ENCODE measurements at places on chromosomes 6 and 20.

DNA sequence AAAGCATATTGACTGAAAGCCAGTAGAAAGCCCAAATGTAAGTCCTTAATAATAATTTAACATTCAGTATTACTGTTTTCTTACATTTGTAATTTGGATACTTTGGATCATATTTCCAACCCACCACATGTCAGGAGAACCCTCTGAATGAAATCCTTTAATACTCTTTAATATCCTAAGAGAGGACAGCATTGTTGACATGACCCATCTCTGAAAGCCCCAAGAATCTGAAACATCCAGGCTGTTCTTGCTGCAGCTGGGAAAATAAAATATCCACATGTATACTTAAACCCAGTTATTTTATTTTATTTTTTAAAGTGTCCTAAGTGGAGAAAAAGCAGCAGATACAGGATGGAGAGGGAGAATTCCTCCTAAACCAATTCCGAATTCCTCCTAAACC lies 130.8 kb upstream of the RIPOR2 start:
- DNase-seq: no peak

DNA sequence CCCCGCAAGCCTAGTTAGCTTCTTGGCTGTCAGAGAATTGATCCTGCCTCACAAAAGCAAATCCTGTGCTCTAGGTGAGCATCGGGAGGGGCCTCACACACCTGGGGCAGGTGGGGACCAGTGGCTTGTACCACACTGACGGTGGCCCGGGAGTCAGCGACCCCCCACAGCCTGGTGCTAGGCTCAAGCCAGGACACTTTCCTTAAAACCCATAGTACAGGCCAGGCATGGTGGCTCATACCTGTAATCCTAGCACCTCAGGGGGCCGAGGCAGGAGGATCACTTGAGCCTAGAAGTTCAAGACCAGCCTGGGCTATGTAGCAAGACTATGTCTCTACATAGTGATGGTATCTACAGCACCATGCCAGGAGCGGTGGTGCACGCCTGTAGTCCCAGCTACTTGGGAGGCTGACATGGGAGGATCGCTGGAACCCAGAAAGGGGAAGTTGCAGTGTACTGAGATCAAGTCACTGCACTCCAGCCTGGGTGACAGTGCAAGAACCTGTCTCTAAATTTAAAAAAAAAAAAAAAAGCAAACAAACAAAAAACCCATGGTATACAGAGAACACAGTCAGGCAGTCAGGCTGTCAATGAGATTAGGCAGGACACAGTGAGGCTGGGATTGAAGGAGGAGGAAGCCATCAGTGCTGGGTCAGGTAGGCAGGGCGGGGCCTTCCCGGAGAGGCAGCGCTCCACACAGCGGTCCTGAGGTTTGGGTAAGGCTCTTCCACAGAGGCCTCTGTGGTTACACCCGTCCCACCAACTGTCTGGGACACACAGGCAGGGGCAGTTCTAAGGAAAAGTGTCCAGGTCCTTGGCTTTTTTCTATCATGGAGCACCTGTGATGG lies 41.3 kb downstream of the SYNJ2 start:
- DNase-seq: no peak

GRCh38 chr6:56890683-56891429 lies 64.1 kb upstream of the BEND6 start:
- DNase-seq: no peak

- DNase-seq: no peak
Observed at GRCh38 chr6:96301781-96302180, 219.8 kb upstream of the UFL1 start.

- no peak for DNase-seq
Observed at GRCh38 chr6:163338671-163339405, 75.7 kb upstream of the QKI start.

All from activated T-cell treated with anti-CD3 and anti-CD28 coated beads, Interleukin-2, amount 50 U/mL, for 24 hours (primary cell).